Stimulated activated naive CD8-positive, alpha-beta T cell treated with anti-CD3 and anti-CD28 coated beads, Interleukin-15, Interleukin-2, amounts not matched to agents 100 U/mL and 50 U/mL, for 24 hours (primary cell): ENCODE measurements at places on chromosomes 7 and 10.

GRCh38 chr7:63521-64021 is 128.8 kb upstream of the FAM20C start:
- DNase-seq, result no peak

DNA sequence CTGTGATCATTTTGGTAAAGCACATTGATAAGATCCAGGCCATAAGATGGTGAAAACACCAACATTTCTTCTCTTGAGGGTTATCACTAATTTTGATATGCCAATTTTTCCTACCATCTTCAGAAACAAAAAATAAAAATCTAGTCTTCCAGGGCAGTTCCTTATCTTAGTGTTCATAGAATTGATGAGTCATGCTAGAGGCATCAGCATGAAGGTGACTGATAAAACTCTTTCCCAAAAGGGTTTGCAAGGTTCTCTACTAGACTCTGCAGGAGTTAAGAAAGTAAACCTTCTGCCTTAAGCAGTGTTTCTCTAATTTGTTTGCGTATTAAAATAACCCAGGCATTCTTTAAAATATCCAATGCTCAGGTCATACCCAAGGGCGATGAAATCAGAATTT is 483.1 kb upstream of the CNTNAP2 start:
- DNase-seq, result no peak

DNA sequence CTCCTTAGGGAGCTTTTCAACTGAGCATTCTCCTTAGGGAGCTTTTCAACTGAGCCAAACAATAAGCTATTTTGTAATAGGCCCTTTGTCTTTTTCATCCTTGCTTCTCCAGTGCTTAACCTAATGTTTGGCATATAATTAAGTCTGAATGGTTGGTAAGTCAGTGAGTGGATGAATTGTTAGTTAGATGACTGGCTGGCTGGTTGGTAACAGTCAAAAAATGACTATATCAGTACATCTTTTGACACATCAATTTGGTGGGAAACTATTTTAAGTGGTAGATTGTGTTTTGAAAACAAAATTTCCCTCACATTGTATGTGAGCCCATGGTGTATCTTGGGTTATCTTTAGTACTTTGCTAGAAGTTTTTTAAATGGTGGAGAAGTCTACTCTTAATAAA is 16.4 kb downstream of the ING3 start:
- no peak for DNase-seq

DNA sequence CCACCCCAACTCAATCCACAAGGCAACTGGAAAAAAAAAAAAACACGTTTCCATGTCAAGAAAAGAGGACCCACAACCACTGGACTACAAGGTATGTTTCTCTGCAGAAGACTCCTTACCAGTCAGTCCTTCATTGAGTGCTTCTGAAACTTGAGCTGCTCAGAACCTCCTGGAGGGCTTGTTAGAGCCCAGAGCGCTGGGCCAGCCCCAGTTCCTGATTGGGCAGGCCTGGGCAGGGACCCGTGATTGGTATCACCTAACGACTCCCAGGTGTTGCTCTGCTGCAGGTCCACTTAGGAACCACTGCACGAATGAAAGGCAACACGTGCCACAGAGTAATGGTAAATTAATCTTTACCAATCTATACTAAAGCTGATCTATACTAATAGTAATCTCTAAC is 473 bp upstream of the CCDC201 start:
- no peak for DNase-seq

- no peak for DNase-seq
Observed at GRCh38 chr7:92631850-92632487, 41.8 kb upstream of the FAM133B start.

DNA sequence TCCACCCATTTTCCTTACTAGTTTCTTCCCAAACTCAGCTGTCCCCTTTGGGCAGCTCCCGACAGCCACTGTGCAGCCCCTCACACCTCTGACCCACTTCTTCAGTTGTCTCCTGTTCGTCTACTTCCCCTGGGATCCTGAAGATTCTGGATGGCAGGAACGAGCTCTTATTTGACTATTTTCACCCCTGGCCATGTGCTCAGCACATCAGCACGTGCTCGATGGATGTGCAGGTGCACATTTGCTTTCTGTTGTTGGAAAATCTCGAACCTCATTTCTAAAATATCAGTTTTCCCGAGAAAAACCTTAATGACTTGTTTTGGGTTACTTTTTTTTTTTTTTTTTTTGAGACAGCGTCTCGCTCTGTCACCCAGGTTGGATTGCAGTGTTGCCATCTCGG is 31.8 kb upstream of the RBM33 start:
- DNase-seq, result no peak

- no peak for DNase-seq
Observed at GRCh38 chr7:12320987-12321647, 82.5 kb downstream of the VWDE start.

GRCh38 chr10:34522546-34522945 is 292.6 kb downstream of the PARD3 start:
- DNase-seq, result no peak

DNA sequence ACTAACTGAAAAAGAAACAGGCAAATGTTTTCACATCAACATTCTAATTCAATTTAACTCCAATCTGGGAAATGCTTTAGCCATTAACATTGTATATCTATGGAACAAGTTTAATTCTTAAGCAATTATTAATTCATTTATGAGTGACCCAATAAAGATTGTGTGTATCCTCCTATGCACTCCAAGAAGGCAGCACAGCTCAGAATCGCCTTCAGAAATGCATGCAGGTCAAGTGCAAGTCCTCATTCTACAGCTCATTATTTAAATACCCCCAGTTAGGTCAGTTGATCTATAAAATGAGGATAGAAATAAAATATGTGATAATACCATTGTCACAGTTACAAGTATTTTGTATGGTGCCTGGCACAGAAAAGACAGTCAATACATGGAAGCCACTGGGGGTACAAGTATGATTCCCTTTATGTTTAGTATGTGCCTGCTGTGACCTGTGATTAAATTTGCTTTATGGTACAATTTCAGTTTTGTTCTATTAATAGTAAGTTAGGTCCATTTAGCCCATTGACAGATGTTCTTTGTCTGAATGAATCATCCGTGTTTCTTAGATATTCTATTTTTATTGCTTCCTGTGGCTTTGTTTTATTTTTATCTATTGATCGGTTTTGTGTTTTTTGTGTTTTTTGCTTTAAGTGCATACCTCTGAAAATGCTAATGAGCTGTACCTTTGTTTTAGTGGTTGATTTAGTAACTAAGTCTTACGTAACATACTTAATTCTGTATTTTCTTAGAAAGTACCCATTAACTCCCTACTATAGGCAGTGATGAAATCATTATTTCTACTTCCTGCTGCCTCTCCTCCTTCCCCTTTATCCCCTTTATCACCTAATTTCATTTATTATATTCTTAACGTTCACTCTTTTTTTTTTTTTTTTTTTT is 42.8 kb downstream of the CPXM2 start:
- DNase-seq, result no peak

- no peak for DNase-seq
Observed at GRCh38 chr7:38461887-38462286, 169.3 kb downstream of the AMPH start.

GRCh38 chr10:3099291-3100092 is 32.1 kb downstream of the PFKP start:
- no peak for DNase-seq

DNA sequence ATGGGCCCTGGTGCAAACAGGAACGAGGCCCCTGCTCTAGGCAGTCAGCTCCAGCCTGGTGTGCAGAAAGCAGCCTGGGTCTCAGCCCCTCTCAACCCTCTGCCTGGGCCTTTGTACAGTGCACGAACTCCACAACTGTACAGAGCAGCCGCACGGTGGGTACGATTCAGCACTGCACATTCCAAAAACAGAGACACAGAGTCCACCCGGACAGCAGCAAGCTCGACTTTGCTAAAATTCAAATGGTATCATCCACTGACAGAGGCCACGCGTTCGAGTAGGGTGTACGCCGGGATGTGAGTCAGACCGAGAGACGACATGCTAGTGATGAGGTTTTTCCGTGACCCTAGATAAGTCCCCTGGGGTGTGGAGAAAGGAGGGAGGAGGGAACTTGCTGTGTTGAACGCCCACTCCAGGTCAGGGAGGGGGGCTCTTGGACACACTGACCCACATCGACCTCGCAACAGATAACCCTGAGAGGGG is 65.6 kb upstream of the PDGFA start:
- peak; percentile 74 for DNase-seq

DNA sequence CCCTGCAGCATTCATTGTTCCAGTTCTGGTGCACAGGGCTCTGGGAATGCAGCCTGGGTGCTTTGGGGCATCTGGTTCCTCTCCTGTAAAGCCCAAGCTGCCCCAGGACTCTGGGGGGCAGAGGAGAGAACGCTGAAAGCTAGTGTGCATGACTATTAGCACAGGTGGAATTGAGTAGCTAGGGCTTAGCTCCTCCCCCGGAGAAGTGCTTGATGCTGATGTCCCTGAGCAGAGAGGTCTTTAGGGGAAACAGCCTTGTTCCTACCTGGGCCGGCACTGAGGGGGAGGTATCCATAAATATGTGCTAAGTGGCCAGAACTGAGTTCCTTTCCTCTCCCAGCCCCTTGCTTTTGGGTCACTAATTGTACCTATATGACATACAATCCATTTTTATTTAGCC is 3.9 kb downstream of the ADCY1 start:
- no peak for DNase-seq

GRCh38 chr10:101887775-101888174 is 44.2 kb upstream of the KCNIP2 start:
- DNase-seq, result no peak

DNA sequence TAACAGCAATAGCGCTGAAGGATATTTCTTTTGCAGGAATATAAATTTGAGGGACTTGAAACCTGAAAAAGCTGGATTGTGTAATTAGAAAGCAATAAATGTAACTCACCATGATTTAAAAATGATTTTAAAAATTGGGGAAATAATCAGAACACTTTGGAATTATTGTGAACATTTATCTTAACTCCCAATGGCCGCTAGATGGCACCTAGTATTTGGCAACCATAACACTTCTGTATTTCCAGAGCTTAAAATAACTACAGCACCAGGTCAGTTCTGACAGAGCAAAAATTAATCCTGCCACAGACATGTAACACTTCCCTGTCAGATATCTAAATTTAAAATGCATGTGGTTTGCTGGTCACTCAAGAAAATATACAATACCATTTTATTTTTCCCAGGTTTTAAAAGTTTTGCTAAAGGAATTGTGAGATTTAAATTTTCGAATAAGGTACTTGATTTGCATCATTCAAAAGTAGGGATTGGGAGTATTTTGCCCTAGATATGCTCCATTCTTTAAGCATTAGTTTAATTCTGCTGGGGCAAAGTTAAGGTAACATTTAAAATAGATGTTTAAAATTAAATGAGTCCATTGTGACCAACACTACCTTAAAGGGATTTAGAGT is 144.5 kb downstream of the PPP1R3A start:
- no peak for DNase-seq

- DNase-seq, result no peak
Observed at GRCh38 chr10:32159264-32159663, 103.0 kb upstream of the KIF5B start.

GRCh38 chr7:23945472-23945871 is 235.5 kb downstream of the STK31 start:
- no peak for DNase-seq

GRCh38 chr7:79332091-79332490 is 121.4 kb downstream of the MAGI2 start:
- no peak for DNase-seq

DNA sequence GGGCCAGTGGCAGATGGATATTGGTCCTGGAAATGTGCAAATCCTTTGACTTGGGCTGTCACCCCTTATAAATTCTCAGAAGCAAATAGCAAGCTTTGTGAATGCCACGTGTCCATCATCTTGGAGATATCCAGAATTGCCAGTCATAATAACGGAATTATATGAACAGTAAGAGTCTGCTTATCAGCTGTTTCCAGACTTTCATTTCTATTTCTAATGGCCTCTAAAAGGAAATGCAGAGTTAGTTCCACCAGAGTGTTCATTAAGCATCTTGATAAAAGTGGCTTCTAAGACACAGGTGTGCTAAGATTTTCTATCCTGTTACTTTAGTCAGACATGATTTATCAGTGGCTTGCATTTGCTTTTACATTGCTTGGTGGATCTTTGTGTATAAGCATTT is 87.4 kb downstream of the RAMP3 start:
- no peak for DNase-seq

DNA sequence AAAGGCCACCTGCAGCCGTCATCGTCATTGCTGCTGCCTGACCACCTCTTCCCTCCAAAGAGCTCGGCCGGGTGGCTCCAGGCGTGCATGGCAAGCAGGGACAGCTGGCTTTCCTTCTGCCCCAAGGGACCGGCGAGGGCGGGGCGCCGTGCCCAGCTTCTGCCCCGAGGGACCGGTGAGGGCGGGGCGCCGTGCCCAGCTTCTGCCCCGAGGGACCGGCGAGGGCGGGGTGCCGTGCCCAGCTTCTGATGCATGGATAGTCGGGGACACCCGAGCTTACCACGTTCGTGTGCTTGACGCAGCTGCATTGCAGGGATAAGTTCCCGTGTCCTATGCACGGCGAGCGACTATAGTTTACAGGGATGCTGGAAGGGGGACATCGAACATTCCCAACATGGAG is 27.0 kb downstream of the CFAP46 start:
- DNase-seq, result no peak

DNA sequence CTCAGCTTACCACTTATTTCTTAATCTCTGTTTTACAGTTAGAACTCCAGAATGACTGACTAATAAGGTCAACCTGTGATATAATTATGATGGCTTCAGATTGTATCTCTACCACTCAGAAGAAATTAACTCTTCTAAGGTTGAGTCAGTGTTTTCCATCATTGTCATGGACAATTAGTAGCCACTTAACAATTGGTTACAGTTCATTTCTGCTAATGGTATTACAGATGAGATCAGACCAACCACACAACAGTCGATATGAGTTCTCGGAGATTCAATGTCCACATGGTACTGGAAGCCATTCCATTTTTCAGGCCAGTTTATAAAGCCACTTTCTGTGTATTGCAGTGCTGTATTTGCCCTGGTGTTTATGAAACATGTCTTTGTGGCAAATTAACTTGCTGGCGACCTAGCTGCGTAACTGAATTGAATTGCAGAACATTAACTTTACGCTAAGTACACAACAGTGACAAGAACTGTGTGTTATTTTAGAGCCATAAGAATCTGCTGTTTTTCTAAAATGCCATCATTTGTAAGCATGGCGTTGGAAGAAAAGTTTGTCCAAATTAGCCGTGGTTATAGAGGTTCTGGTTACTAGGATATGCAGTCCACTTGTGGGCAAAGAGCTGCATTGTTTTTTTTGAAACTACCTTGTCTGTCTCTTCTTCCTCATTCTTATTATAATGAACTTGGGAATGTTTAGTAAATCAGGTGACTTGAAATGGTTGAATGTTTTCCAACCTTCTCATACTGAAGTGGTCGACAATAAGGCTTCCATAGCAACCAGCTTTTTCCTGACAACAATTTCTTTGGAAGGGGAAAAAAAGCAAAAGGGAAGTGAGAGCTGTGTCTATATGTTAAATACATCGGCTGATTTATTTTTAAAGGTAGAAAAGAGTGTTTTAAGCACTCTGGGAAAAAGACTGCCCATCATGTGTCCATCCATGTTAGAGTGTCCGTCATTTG is 76.4 kb downstream of the CELF2 start:
- no peak for DNase-seq
